ENCODE measurements at places on chromosomes 16 and 17. TPM values are rescaled to one million over a fixed set of nuclear protein-coding genes. Genes with fewer than 3 reads are reported as not detected.

The PPY gene
- total RNA-seq, result not detected

DNA sequence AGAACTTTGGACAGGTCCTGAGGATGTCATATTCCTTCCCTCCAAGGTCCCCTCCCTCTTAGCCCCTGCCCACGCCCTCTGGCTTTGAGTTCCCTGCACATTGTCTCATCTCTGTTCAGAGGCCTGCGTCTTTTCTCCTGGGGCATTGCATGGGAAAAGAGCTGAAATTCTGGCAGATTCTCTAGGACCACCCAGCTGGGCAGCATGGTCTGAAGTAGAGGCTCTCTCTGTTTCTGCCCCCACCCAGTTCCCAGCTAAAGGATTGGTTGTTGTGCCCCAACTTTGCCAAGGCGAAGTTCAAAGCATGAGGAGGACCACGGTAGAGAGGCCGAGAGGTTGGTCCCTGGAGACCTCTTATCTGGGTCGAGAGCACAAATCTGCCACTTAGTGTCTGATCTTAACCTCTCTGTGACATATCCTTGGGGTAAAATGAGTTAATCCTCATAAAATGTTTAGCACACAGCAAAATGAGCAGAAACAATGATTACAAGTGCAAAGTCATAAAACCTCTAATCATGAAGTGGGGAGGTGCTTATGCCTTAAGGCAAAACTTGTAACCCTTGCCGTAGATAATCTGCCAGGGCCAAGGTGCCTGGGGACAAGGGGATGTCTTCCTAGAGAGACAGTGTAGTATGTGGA lies 2.4 kb downstream of the ABAT start:
- peaks cover 29% of the 10 kb centered on the region for H3K4me1 ChIP-seq
- no peaks in the 10 kb centered on the region for H3K36me3 ChIP-seq
- peaks cover 24% of the 10 kb centered on the region for H3K27me3 ChIP-seq
- no peak overlapping the region for H3K27ac ChIP-seq
- H3K4me3 ChIP-seq, result no peak overlapping the region
- DNase-seq, result no peak

The NOL3 gene
- total RNA-seq, result 15.7 TPM

DNA sequence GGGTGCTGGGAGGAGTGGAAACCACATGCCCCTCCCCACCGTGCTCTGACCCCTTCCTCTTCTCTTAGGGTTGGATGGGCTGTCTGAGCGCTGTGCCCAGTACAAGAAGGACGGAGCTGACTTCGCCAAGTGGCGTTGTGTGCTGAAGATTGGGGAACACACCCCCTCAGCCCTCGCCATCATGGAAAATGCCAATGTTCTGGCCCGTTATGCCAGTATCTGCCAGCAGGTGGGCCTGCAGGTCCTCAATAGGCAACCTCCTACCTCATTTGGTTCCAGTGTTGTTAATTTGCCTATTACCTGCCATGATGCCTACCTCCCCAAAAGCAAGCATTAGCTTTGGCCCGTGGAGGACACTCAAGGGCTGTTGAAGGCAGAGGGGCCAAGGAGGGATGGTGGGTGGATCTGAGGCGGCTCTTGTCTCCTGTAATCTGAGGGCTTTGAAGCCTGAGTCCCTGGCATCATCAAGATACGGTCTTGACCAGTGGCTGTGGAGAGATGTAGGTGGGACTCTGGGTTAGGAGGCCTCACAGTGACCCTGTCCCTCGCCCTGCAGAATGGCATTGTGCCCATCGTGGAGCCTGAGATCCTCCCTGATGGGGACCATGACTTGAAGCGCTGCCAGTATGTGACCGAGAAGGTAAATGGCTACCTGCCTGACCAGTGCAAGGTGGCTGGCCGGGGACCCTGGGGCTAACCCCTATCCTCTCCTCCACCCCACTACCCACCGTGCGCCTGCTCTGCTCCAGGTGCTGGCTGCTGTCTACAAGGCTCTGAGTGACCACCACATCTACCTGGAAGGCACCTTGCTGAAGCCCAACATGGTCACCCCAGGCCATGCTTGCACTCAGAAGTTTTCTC lies 3.4 kb downstream of the ALDOA start:
- peaks cover 29% of the 10 kb centered on the region for H3K4me1 ChIP-seq
- peak overlapping the region; percentile 64 for H3K27ac ChIP-seq
- peaks cover 48% of the 10 kb centered on the region for H3K36me3 ChIP-seq
- peak; percentile 35 for DNase-seq
- H3K27me3 ChIP-seq, result peaks cover 15% of the 10 kb centered on the region

The ZG16B gene
- not detected for total RNA-seq

- no peak for DNase-seq
- no peak overlapping the region for H3K27ac ChIP-seq
These were observed 288.8 kb downstream of the NPIPA8 start for GRCh38 chr16:18047761-18048160.

The WNT3 gene
- total RNA-seq, result 2.0 TPM

- H3K4me1 ChIP-seq, result peaks cover 23% of the 10 kb centered on the region
- peaks cover 10% of the 10 kb centered on the region for H3K36me3 ChIP-seq
- no peak for DNase-seq
- peaks cover 4% of the 10 kb centered on the region for H3K27me3 ChIP-seq
These were observed 381.5 kb downstream of the CPPED1 start for GRCh38 chr16:12422233-12422632.

The NOTUM gene
- total RNA-seq, result not detected

DNA sequence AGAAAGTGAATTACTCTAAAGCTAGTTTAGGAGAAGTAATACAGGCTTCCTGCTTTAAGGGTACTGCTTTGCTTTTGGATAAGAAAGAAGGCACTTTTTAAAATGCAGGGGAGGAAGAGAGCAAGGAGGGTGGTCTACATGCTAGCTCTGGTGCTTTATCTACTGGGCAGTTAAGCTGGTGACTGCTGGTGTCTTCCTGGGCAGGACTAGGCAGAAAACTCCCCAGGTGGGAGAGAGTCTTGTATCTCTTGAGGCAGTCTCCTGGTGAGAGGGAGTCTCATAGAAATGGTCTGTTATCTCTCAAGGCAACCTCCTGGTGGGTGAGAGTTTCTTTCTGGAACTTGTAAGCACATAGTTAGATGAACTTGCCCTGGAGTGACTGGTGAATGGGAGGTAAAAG lies 953.9 kb upstream of the GOT2 start:
- no peak for DNase-seq
- H3K27ac ChIP-seq, result no peak overlapping the region
- H3K27me3 ChIP-seq, result no peaks in the 10 kb centered on the region
- peaks cover 7% of the 10 kb centered on the region for H3K36me3 ChIP-seq
- no peak overlapping the region for H3K4me3 ChIP-seq

GRCh38 chr16:11020792-11021551 lies 76.6 kb downstream of the CLEC16A start:
- H3K27ac ChIP-seq, result no peak overlapping the region
- H3K4me1 ChIP-seq, result peaks cover 37% of the 10 kb centered on the region
- DNase-seq, result no peak
- H3K36me3 ChIP-seq, result peaks cover 15% of the 10 kb centered on the region
- H3K27me3 ChIP-seq, result no peaks in the 10 kb centered on the region

- DNase-seq, result peak; percentile 36
- H3K36me3 ChIP-seq, result no peaks in the 10 kb centered on the region
- no peak overlapping the region for H3K27ac ChIP-seq
- no peak overlapping the region for H3K4me3 ChIP-seq
- H3K27me3 ChIP-seq, result peaks cover 2% of the 10 kb centered on the region
These were observed 242.0 kb downstream of the FTO start for GRCh38 chr16:53945996-53946395.

The BCL6B gene
- total RNA-seq, result not detected

DNA sequence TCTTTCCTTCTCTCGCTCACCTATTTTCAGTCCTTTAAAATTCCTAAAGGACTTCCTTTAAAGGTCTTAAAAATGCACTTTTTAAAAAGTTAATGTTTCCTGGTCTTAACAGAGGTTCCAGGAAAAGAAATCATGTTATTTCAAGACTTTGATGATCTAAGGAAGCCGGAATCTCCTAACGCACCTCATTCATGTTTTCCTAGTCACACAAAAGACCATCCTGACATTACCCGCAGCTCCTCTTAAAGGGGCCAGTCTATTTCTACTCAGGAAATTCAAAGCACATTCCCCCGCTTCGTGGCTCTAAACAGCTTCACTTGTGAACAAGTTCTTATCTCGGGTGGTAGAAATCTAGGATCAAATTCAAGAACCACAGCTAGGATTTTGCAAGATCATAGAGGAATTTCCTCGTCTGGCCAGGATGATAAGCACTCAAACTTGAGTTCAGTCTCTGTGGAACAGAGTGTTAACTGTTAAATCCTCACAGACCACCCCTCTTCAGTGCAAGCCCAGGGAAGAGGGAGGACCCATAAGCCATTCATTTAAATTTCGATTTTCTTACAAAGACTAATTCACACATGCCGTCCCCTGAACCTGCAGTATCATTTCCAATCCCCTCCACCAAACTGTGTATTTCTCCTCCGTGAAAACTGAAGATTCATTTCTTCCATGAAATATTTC lies 137.1 kb upstream of the AXIN2 start:
- H3K27me3 ChIP-seq, result no peaks in the 10 kb centered on the region
- H3K36me3 ChIP-seq, result no peaks in the 10 kb centered on the region
- DNase-seq, result no peak
- peak overlapping the region; percentile 7 for H3K4me3 ChIP-seq

GRCh38 chr17:45018848-45019711 lies 32.4 kb downstream of the DCAKD start:
- H3K4me1 ChIP-seq, result peaks cover 25% of the 10 kb centered on the region
- peaks cover 4% of the 10 kb centered on the region for H3K36me3 ChIP-seq
- no peak for DNase-seq
- peak overlapping the region; percentile 74 for H3K27ac ChIP-seq
- H3K27me3 ChIP-seq, result peaks cover 5% of the 10 kb centered on the region

DNA sequence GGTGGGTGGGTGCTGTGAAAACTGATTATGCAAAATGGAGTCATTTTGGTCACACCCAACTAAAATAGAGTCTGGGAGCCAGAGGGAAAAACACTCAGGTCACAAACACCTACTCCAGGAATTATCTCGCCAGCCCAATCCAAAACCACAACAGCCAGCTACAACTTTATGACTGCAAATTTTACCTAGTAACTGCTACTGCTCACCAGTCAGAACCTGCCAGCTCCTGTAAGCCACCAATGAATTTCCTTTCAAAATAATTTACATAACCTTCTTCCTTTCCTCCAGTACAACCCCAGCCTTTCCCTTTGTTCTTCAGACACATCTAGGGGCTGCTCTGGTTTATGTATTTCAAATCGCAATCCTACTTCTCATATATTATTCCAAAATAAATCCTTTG lies 52.6 kb upstream of the DYNLRB2 start:
- H3K36me3 ChIP-seq, result no peaks in the 10 kb centered on the region
- H3K27ac ChIP-seq, result no peak overlapping the region
- no peak for DNase-seq

The CAVIN1 gene
- 1,158 TPM for total RNA-seq

DNA sequence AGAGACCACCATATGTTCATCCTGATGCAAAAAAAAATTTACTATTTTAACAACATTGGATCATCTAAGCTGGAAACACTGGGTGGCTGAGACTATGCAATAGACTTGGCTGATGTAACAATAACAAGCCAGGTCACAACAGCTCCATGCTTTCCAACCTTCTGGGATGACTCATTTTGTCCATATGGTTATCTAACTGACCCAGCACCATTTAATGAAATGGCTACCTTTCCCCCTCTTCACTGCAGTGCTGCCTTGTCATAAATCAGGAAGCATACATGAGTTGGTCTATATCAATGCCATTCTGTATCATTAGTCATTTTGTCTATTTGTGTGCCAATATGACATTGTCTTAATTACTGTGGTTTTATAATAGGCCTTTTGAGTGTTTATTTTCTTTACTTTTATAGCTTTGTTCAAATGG lies 217.6 kb upstream of the KCNJ16 start:
- DNase-seq, result peak; percentile 90
- no peaks in the 10 kb centered on the region for H3K27me3 ChIP-seq
- peaks cover 15% of the 10 kb centered on the region for H3K36me3 ChIP-seq
- H3K27ac ChIP-seq, result peak overlapping the region; percentile 83

GRCh38 chr17:67993998-67994361 lies 2.3 kb downstream of the C17orf58 start:
- no peaks in the 10 kb centered on the region for H3K27me3 ChIP-seq
- H3K36me3 ChIP-seq, result no peaks in the 10 kb centered on the region
- no peak for DNase-seq

The SMIM36 gene
- not detected for total RNA-seq

The C1QTNF8 gene
- total RNA-seq, result not detected

The RNF222 gene
- total RNA-seq, result not detected

DNA sequence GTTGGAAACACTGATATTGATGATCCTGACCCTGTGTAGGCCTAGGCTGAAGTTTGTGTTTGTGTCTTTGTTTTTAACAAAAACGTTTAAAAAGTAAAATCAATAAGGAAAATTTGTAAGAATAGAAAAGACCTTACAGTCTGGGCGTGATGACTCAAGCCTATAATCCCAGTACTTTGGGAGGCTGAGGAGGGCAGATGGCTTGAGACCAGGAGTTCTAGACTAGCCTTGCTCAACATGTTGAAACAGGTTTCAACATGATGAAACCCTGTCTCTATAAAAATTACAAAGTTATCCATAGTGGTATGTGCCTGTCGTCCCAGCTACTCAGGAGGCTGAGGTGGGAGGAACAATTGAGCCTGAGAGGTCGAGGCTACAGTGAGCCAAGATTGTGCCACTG lies 18.3 kb upstream of the TOM1L1 start:
- no peaks in the 10 kb centered on the region for H3K27me3 ChIP-seq
- no peak overlapping the region for H3K27ac ChIP-seq
- no peaks in the 10 kb centered on the region for H3K36me3 ChIP-seq
- H3K4me3 ChIP-seq, result no peak overlapping the region
- no peak for DNase-seq

The CIITA gene
- 0.12 TPM for total RNA-seq

- DNase-seq, result peak; percentile 71
- H3K27me3 ChIP-seq, result peaks cover 4% of the 10 kb centered on the region
- H3K27ac ChIP-seq, result no peak overlapping the region
- H3K4me3 ChIP-seq, result no peak overlapping the region
- no peaks in the 10 kb centered on the region for H3K36me3 ChIP-seq
These were observed 14.8 kb downstream of the PDP2 start for GRCh38 chr16:66894948-66895688.

DNA sequence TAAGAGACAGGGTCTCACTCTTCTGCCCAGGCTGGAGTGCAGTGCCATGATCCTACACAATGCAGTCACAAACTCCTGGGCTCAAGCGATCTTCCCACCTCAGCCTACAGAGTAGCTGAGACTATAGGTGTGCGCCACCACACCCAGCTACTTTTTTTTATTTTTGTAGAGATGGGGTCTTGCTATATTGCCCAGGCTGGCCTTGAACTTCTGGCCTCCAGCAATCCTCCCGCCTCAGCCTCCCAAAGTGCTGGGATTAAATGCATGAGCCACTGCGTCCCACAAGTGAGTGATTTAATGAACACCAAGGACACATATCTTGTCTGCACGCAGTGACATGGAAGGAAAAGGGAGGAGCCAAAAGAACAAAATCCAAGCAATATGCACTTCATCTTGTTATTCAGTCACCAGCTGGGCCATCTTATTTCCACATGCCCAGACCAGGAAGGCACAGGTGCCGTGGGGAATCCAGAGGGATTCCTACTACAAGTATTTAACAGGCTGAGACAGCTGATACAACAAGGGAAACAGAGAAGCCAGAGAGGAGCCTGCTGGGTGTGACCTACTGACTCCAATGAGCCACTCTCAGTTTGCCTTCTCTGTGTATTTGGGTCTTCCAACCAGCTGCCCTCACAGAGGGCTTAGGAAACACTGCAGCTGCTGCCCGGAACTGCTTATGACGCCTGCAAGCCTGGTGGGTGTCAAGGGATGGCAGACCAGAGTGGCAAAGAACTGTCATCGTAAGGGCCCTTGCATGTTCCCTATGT lies 17.0 kb downstream of the LSM12 start:
- H3K27ac ChIP-seq, result no peak overlapping the region
- no peak overlapping the region for H3K4me3 ChIP-seq
- H3K36me3 ChIP-seq, result peaks cover 17% of the 10 kb centered on the region
- H3K4me1 ChIP-seq, result peaks cover 29% of the 10 kb centered on the region
- H3K27me3 ChIP-seq, result no peaks in the 10 kb centered on the region

- H3K27me3 ChIP-seq, result peaks cover 22% of the 10 kb centered on the region
- no peak overlapping the region for H3K27ac ChIP-seq
- no peak for DNase-seq
- no peak overlapping the region for H3K4me3 ChIP-seq
- no peaks in the 10 kb centered on the region for H3K4me1 ChIP-seq
These were observed 3.5 kb downstream of the MARVELD3 start for GRCh38 chr16:71629278-71630016.
